NCI-H1417 treated with DMSO at 0.1 percent for 48 hours (cell line): ENCODE measurements at places on chromosomes 2 and 18.

GRCh38 chr18:59428018-59428417 lies 69.0 kb upstream of the LMAN1 start:
- no peak for DNase-seq

DNA sequence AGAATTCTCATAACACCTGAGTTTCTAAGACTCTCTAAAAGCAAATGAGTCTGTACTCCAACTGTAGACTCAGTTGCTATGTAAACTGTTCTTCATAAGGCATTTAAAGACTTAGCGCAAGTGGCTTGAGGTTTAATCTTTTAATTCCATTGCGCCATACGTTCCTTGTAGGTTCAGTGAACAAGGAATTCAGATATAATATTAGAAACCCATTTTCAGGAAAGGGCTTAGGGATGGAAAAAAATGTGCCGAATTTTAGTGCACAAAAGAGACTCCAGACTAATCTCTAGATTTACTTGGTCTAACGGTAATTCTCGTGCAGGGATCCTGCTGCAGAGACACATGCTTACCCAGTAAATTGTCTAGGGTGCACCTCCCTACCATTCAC lies 268.9 kb upstream of the TANK start:
- DNase-seq = no peak

GRCh38 chr2:200609028-200609614 lies 23.3 kb downstream of the AOX1 start:
- DNase-seq = no peak

DNA sequence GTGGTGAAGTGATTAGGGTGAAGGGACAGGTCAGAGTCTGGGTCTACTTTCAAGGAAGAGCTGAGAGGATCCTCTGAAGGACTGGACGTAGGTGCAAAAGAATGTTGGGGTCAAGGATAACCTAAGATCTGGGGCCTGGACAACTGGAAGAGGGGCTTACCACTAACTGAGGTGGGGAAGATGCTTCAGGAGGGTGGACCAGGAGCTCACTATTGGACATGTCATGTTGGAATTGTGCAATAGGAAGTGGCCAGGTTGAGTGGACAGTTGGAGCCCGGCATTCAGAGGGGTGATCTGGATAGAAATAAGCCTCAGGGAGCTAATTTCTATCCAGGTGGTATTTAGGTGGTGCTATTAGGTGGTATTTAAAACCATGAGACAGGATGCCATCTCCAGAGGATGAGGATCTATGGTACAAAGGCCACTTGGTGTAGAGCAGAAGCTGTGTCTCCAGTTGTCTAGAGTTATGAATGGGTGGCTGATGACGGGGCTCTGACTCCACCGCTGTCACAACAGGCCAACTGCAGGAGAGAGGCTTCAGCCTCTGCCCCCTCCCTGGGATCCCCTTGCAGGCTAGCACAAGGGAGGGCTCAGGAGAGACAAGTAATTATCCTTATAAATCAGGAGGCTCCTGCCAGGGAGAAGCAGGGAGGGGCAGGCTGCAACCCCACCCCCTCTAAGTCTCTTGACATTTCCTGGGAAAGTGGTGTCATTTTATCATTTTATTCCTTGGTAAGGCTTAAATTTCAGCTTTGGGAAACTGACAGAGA lies 158.0 kb downstream of the SMAD7 start:
- no peak for DNase-seq

DNA sequence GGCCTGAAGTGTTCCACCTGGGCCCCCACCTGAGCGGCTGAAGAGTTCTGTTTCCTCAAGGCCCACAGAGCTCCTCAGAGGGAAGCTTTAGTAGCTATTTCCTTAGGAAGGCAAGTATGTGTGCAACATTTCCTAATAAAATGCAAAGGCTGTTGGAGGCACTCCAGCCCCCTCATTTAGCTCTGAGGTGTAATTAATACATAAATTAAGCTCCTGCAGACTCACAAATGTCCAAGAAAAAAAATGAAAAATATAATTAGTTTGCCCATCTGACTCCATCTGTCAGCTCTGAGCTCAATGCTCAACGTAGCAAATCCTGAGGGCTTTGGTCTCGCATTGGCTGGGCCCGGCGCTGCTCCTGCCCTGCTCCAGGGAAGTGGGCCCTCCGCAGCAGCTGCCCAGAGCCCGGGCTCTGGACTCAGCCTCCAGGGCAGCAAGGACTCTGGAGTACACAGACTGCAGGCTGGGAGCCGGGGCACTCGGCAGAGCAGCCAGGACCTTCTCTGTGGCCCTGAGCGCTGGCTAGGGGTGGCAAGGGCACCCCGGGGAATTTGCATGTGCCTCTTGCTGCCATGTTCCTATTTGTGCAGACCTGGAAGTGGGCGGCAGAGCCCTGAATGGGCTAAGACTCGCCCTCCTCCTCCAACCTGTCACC lies 23.4 kb upstream of the C1QL2 start:
- no peak for DNase-seq

- DNase-seq = no peak
Measured at GRCh38 chr18:66695281-66695680, 91.4 kb upstream of the CDH19 start.

DNA sequence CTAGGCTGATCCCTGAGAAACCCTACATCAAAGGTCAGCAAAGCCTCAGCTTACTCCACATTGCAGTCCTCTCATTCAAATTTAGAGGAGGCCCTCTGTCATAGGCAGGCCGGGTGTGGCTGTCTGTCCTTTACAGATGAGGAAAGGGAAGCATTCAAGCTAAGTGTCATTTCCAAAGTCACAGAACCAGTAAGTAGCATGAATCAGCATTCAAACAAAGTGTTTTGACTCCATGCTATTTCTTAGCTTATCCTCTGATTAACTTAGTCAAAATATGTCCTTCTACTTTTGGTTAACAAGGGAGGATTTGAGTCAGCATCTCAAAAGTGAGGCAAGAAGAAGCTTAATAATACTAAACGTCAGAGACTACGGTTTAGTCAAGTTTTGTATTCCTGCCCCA lies 409.0 kb upstream of the POU3F3 start:
- DNase-seq = no peak

GRCh38 chr2:9118383-9118960 lies 88.1 kb upstream of the ASAP2 start:
- no peak for DNase-seq

GRCh38 chr2:37231241-37232130 lies at the start of the genes CEBPZ and NDUFAF7:
Gene CEBPZ (minus strand): TSS chr2:37231596. CDS start chr2:37231567, 29 bp downstream.
Gene NDUFAF7 (plus strand): TSS chr2:37231658. CDS start chr2:37231706, 48 bp downstream.
- peak; percentile 80 for DNase-seq
